HEK293T (cell line): ENCODE measurements at places on chromosomes 7 and 10.

- no peak for DNase-seq
Observed at GRCh38 chr10:123862421-123863182, 29.0 kb downstream of the CPXM2 start.

- DNase-seq: no peak
Observed at GRCh38 chr10:21637795-21638194, 103.8 kb downstream of the MLLT10 start.

DNA sequence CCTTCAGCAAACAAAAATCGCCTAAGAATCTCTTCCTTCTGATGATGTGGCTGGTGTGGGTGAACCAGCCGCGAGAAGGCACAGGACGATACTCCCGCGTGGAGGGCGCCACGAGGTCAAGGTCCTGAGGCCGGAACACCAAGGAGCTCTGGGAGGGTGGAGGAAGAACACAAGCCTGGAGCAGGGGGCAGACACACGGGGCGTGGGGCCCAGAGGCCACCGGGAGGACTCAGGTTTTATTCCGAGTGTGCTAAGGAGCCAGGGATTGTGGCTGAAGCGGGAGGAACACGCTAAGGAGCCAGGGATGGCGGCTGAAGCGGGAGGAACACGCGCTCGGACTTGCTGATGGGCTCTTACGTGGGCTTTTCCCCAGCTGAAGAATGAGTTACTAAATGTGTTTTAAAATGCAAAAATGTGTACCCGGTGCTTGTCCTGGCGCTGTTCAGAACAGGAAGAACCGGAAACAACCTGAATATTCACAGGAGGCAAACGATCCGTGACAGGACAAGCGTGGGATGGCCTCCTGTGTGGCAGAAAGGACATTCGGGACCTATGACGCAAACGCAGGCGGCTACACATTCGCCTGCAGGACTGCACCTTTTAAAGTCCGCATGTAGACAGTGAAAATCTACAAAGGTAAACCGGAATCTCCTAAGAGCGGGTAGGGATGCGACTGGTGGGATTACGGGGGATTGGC lies 64.0 kb downstream of the MAD1L1 start:
- DNase-seq: no peak

- DNase-seq: no peak
Observed at GRCh38 chr7:38375453-38375852, 102.0 kb upstream of the TARP start.

GRCh38 chr10:93749218-93749799 lies 8.4 kb upstream of the LGI1 start:
- peak; percentile 47 for DNase-seq

DNA sequence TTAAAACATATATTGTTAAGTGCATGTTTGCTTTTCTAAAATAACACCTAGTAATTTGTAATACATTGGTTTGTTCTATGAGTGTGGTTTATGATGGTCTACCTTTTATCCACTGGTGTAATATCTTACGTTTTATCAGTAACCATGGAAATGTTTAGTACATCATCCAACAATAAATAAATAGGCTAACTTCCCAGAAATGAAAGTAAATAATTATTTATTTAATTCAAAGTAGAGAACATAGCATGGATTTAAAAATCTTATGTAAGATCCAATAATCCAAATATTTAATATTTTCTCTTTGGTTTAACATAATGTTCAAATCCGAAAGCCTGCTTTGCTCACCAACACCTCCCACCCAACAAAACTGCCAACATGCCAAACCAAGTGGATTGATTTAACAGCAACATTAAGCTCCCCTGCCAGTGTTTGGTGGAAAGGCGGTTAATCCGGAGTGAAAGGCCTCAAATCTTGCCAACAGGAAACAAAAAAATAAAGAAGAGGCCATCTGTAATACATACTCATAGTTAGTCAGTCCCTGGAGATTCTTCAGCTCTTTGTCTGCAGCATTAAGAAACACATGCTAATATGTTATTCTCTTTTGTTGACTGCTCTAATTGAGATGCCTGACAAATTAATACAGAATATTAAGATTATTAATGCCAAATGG lies 897.8 kb downstream of the CNTNAP2 start:
- DNase-seq: no peak
